Caudate nucleus (tissue), 63 donors: ENCODE measurements at places on chromosomes 5 and 9.

DNA sequence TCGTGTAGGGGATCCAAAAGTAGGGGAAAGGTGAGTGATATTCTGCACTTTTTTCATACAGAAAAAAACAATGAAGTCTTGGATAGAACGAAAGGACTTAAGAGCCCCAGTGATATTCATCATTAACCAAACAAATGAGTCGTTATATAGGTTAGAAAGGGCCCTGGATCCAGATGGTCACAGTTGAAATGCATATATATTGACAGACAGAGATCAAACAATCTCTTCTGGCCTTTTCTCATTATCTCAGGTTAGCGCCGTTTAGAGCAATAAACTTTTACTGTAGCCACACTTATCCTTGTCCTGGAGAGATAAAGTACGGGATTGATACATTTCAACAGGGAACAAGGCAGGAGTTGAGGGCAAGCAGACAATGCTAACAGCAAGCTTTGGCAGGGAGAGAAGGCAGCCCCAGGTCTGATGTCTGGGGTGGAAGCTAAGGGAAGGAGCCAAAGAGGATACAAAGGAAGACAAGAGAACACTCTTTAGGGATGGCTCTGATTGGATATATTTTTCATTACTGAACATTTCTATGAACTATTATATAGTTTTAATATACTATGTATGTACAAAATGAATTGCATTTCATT lies 77.0 kb downstream of the LIFR start:
- no peak for DNase-seq

DNA sequence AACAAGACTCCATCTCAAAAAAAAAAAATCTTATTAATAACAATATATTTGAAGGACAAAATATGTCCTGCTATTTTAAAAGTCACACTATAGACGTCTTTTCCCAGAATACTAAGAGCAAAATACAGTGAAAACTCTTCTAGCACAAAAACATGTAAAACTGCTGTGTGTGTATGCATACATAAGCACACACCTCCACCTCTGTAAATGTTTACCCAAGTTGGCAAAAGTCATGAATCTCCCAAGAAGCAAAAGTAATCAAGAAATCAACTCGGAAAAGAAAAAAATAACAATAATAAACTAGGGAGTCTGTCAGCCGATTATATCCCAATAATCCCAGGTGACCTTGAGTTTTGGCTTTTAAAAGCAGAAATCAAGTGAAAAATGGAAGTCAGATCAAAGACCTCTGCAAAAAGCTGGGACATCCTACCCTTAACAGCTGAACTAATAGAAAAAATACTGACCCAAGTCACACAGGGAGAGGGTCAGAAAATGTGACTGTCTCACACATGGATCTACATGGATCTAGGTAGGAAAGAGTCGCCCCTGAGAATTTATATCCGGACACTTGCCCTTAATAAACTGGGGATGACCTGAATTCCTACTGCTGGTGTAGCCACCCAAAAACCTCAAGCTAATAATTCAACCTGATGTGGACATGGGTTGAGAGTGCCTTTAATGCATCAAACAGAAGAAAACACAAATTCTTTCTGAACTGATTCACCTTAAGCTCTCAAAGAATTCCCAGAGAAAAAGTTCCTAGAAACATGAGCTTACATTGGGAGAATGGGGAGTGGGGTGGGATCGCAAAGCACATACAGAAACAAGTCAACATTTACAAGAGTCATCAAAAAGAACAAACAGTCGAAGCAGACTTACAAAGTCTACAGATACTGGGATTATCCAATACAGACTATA lies 29.9 kb downstream of the LPAR1 start:
- no peak for DNase-seq

DNA sequence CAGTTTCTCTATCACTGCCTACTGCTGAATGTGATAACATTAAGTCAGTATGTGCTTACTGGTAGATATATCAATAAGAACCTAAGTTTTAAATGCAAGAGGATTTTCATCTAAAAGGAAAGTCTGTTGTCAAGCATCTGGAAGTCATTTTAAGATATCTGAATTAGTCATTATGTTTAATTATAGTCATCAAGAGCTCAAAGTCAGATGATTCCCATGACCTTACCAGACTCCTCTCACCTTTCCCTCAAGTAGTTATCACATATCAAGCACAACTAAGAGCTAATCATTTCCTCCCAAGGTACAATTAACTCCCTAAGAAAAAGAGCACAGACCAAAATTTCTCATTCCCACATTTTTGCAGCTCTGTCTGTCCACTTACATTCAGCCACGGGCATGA lies 45.5 kb downstream of the PUM3 start:
- no peak for DNase-seq

DNA sequence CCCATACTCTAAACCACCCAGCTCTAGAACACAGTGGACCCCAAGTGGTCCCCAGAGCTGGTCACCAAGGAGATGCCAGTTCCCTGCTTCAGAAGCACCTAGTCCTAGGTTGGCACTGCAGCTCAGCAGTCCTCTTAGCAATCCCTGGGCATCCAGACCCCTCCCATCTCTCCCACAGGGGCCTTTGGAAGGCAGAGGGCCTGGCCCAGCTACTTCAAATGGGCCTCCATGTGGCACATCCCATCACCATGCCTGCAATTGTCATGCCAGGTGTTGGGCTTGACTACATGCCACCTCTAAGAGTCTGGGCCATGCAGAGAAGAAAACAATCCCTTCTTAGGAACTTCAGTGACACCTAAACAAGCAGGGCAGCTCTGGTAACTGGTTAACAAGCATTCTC lies 14.1 kb downstream of the MACROH2A1 start:
- DNase-seq = no peak

DNA sequence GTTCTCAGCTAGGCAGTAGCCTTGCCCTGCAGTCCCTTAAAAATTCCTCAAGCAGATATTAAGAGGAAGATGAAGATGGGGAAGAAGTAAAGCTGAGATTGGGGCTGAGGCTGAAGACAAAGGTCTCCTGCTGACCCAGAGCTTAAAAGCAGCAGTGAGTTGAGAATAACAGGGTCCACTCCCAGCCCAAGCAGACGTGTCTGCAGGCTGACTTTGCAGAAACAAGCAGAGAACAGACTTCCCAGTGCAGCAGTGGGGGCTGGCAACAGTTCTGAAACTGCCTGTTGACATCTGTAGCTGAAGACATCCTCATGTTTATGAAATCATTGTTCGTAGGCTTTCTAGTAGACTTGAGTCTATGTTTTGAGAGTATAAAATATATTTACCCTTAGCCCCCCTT lies 1.1 kb downstream of the CTXN3 start:
- DNase-seq = no peak

- DNase-seq = no peak
These were observed 66.9 kb upstream of the EPB41L4A start for GRCh38 chr5:112485934-112486355.

GRCh38 chr9:89637787-89638186 lies 33.0 kb downstream of the GADD45G start:
- DNase-seq = no peak

DNA sequence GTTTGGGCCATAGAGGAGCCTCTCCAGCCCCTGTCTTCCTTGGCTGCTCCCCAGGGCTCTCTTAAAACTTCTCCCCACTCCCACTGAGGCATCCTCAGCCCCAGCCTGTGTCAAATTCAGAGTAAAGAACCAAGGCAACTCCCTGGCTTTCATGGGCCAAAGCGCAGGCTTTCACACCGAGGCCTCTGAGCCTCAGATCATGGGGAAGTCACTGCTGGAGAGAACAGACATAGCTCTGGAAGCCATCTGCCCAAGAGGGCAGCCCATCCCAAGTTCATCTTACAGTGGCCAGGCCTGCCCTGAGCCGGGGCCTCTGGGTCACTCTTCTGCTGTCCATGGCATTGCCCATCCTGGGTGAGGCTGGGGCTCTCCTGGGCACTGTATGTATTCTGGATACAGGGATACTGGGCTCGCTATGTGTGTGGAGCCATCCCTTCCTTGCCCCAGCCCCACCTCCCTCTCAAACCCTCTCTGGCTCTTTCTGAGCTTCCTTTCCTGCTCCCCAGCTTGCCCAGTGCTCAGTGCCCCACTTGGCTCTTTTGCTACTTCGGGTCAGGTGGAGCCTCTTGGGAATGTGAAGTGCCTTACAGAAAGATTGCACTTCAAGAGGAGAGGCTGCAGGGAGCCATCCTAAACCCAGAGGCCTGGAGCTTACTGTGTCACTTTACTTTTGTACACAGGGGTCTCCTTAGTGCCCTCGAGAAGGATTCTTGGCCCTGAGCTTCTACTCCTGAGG lies 33.0 kb downstream of the TGFBI start:
- no peak for DNase-seq

GRCh38 chr5:148748702-148749392 lies 77.6 kb upstream of the ADRB2 start:
- DNase-seq = no peak

GRCh38 chr5:14748180-14748900 lies 83.8 kb downstream of the OTULIN start:
- DNase-seq = no peak

- DNase-seq = no peak
These were observed 32.2 kb upstream of the PRDM12 start for GRCh38 chr9:130632081-130632710.

GRCh38 chr5:15598294-15598902 lies 98.4 kb downstream of the FBXL7 start:
- no peak for DNase-seq

- no peak for DNase-seq
These were observed 155.0 kb downstream of the MAN2A1 start for GRCh38 chr5:109844695-109845094.
